Karpas-422 (cell line): ENCODE measurements at places on chromosomes 1 and 21.

DNA sequence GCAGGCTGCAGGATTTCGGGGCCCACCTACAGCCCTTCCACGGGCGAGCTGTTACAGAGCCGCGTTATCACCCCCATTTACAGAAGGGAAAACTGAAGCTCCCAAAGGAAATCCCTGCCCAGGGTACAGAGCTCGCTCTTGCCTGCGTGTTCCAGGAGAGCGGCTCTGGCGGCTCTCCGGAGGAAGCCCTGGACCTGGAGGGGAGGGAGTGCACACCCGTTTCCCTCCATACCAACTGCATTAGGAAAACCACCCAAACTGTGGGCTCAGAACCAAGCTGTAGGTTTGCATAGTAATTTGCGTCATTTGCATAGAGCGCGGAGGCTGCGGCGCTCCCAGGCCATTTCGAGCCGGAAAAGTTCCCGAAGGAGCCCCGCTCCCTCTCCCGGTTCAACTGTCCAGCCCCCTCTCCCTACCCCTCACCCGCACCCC, 24.7 kb upstream of the ADGRB2 start:
- DNase-seq, result peak; percentile 90

- DNase-seq, result peak; percentile 86
Observed at GRCh38 chr1:211259638-211260126, 516 bp downstream of the RCOR3 start.

DNA sequence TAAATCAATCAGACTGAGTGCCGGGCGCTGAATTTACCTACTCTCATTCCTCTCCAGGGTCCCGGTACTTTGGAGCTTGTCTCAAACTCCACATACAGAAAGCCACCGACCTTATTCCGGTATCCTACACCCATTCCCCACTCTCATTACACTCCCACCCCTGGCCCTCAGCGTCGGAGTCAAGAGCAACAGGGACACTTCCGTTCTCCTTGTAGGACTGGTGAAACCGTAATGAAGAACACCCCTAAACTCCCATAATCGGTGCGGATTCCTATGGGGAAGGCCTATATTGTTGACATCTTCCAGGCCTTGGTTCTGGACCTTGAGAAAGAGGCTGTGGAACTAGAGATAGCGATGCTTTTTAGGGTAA, 798 bp downstream of the ZBED6 start:
- peak; percentile 79 for DNase-seq

DNA sequence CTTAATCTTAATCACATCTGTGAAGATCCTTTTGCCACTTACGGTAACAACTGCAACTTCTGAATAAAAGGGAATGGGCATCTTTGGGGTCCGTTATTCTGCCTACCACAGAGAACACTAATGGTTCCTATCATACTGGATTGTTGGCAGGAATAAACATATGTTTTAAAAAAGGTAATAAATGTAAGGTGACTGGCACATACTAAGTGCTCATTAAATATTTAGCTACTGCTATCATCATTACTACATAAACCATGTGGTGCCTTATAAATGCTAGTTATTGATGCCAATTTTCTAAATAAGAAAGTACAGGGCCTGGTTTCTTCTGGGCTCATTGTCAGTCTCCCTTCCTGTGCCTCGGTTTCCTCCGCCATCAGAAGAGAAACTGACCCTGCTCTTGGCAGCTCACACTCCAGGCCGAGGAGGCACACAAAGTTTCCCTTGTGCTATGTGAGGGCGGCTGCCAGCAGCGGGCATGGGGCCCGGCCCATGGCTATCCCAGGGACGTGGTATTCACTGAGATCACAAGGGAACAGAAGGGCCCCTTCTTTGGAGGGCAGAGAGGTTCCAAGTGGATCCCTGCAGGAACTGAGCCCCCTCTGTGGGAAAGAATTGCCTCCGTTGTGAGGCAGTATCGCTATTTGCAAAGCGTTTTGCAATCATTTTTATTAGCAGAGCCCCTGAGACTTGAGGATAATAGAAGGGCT, 26.2 kb downstream of the NAV1 start:
- DNase-seq, result no peak

GRCh38 chr1:12258272-12258671, 28.4 kb downstream of the VPS13D start:
- no peak for DNase-seq
